Activated CD4-positive, alpha-beta T cell treated with anti-CD3 and anti-CD28 coated beads, Interleukin-2, Interleukin-6, amounts not matched to agents 100 ng/mL and 50 ng/mL, durations not matched to agents 16 hours and 8 hours (primary cell): ENCODE measurements at places on chromosomes 3 and 15.

DNA sequence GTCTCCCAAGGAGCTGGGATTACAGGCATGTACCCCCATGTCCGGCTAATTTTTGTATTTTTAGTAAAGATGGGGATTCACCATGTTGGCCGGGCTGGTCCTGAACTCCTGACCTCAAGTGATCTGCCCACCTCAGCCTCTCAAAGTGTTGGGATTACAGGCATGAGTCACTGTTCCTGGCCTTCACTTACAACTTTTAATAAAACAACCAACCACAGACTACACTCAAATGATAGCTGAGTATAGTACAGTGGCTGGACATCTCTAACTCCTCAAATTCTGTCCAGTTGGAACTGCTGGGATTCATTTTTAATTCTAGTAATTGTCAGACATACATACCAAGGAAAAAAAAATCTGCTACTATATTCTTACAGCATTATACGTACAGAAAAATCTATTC lies 71.0 kb downstream of the PBRM1 start:
- DNase-seq = no peak

DNA sequence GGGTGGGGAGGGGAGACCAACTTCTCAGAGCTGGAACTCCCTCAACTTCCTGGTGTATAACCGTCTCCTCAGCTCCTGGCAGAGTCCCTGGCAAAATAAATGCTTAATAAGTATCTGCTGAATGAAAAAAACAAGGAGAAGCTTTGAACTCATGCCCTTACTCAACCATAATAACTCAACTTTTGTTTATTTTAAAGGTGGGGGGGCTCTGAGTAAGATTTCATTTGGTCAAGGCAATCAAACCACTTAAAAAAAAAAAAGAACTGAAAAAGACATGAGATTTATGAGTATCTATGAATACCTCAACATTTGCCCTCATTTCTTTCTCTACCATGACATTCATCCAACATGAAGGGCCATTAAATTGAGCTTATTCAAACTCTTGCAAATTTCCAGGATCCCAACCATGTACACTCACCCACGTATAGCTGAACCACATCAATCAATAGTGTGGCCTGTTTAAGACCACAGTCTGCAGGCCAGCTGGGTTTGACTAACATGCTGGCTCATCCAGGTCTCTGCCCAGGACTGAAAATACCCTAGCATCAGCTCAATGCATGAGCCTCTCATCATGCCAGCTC lies 157.9 kb downstream of the FOXP1 start:
- DNase-seq = peak; percentile 13

DNA sequence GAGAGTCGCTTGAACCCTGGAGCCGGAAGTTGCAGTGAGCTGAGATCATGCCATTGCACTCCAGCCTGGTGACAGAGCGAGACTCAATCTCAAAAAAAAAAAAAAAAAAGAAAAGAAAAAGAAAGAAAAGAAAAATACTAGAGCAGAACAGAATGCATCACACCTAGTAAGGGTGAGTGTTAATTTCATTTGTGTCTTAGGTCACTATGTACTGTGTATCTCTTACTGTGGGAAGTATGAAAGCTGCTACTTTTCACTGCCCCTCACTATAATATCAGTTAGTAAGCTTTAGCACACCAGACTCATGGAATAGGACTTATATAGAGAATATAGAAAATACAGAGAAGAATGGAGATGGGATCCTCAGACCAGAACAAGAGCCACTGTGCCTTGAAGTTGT lies 45.9 kb upstream of the RASA2 start:
- no peak for DNase-seq

DNA sequence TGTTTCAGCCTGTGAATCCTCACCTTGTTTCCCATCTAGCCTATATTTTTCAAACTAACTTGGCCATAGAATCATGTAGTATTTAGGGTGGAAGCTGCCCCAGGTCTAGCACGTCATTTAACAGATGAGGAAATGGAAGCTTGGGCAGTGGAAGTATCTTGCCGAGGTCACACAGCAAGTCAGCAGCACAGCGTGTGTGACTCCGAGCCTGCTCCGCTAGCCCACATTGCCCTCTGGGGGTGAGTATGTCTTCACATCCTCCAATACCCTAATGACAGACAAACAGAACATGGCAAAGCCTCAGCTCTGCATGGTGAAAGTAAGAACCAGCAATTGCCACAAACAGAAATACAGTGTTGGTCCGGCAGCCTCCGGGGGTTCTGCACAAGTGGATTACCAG lies 2.2 kb upstream of the CCR5 start:
- peak; percentile 85 for DNase-seq

GRCh38 chr15:92421976-92422375 lies 28.3 kb downstream of the ST8SIA2 start:
- DNase-seq = no peak

DNA sequence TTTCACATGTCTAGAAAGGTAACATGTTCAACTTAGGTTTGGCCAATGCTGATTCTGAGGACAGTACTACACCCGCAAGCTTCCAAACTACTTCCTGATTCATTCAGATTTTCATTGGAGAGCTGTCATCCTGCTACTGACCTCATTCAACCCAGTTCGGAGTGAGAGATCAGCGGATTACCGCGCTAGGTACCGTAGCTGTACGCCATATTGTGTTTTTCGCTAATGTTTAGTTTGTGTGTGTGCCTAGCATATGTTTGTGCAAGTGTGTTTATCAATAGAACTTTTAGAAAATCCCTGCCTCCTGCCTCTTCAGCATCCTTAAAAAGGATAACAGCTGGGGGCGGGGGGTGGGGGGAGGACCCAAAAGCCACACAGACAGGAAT lies 1.1 kb downstream of the ZBTB20 start:
- peak; percentile 63 for DNase-seq

DNA sequence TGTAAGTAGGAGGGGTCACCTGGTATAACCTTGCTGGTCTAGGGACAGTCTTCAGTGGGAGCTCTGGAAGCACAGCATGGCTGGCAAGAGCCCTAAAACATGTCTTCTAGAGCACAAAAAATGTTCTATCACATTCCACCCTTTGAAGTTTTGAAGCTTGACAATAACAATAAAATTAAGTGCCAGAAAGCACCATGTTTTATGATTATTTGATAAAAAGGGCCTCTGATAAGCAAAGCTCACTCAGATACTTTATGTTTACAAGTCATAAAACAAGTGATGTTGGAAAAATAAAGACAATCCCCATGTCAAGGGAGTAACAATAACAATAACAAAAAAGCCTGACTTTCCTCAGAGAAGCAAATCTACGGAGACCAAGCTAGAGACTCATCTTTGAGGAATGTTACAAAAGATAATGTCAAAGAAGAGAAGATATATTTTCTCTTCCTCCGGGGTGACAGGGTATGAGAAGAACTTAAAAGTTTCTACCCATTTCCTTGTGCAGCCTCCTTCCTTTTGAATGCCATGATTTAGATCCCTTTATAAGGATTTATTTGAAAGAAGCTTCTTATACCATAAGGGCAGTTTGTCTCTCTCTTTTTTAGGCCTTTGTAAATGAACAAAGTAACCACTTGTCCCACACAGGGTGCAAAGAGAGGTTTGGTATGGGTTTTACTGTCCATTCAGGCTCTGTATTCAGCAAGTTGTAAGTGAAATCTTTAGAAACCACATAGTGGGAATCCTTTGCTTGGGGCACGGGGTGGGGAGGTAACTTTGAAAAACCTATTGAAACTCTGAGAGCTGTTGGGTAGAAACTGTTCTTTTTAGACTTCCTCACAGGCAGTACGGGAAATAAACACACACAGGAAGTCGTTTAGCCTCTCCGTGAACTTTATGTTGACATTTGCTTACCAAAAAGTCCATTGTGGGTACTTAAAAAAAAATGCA lies 109.6 kb upstream of the RBMS3 start:
- DNase-seq = peak; percentile 17

DNA sequence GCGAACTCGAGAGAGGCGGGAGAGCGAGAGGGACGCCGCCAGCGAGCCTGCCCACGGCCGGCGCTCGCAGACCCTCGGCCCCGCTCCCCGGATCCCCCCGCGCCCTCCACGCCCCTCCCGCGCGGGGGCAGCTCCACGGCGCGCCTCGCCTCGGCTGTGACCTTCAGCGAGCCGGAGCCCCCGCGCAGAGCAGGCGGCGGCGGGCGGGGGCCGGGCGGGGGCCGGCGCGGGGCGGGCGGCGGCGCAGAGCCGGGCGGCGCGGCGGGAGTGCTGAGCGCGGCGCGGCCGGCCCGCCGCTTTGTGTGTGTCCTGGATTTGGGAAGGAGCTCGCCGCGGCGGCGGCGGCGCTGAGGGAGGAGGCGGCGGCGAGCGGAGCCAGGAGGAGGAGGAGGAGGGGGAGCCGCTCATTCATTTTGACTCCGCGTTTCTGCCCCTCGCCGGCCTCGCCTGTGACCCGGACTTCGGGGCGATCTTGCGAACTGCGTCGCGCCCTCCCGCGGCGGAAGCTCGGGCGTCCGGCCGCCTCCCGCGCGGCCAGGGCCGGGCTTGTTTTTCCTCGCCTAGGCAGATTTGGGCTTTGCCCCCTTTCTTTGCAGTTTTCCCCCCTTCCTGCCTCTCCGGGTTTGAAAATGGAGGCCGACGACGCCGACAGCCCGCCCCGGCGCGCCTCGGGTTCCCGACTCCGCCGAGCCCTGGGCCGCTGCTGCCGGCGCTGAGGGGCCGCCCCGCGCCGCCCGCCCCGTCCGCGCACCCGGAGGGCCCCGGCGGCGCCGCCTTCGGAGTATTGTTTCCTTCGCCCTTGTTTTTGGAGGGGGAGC lies 524 bp downstream of the IGF1R start:
- DNase-seq = peak; percentile 30

DNA sequence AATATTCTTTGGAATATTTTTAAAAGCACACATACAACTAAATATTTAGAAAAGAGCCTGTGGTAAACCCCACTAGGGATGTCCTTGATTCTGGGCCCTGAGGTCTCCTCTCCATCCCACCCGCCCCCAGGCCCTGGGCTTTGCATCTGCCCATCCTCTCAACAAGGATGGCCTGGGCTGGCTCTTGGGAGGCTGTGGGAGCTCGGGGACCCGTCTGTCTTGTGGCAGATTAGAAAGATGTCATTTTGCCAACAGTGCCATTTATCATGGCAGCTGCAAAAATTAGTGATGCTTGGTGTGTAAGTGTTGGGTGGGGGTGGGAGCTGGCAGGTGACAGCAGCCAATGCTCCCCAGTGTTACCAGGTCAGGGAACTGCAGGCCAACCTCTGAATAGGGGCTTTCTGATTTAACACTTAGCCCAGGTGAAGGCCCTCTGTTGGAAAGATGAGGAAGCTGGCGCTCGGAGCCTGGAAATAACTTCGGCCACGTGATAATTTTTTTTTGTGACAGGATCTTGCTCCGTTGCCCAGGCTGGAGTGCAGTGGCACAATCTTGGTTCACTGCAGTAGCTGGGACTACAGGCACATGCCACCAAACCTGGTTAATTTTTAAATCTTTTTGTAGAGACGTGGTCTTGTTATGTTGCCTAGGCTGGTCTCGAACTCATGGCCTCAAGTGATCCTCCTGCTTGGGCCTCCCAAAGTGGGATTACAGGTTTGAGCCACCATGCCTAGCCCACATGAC lies 16.9 kb upstream of the CSPG4 start:
- no peak for DNase-seq

- no peak for DNase-seq
Measured at GRCh38 chr3:141491081-141491480, 4.3 kb downstream of the RASA2 start.

- no peak for DNase-seq
Measured at GRCh38 chr3:191263365-191263764, 64.3 kb downstream of the OSTN start.

- DNase-seq = peak; percentile 58
Measured at GRCh38 chr3:125585595-125586223, 9.6 kb downstream of the OSBPL11 start.

- peak; percentile 64 for DNase-seq
Measured at GRCh38 chr3:141000027-141000663, 51.0 kb upstream of the SPSB4 start.

DNA sequence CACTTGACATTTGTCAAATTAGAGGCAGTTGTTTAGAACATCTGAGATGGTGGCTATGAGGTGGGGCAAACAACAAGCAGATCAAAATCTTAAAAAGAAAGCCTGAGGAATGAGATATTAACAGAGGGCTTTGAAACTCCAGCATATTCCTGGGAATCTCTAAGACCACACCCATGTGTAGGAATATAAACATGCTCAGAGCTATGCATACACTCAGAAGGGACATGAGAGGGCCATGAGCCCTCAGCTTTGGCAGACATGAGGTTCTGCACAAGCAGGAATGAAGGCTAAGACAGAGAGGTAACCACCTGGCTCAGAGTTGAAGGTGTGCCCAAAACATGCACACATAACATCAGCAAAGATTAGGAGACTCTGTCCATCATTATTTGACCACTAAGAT lies 37.9 kb downstream of the ATP10A start:
- DNase-seq = no peak

- no peak for DNase-seq
Measured at GRCh38 chr15:43541785-43542184, 24.4 kb downstream of the MAP1A start.

DNA sequence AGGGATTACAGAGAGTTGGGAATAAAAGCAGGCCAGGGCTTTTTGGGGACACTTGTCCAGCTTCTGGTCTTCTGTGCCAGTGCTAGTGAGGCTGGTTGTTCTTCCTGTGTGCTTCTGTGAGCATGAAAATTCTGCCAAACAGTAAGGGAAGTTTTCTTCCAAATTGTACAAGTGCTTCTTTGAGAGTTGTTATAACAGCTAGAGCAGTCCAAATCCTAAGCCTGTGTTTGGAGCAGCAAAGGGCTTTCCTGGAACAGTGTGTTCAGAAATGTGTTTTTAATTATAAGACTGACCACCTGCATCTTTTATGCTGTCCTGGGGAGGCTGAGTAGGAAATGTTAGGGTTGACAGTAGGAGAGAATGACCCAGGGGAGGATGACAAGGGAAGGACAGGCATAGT lies 223.0 kb upstream of the P2RY1 start:
- no peak for DNase-seq

DNA sequence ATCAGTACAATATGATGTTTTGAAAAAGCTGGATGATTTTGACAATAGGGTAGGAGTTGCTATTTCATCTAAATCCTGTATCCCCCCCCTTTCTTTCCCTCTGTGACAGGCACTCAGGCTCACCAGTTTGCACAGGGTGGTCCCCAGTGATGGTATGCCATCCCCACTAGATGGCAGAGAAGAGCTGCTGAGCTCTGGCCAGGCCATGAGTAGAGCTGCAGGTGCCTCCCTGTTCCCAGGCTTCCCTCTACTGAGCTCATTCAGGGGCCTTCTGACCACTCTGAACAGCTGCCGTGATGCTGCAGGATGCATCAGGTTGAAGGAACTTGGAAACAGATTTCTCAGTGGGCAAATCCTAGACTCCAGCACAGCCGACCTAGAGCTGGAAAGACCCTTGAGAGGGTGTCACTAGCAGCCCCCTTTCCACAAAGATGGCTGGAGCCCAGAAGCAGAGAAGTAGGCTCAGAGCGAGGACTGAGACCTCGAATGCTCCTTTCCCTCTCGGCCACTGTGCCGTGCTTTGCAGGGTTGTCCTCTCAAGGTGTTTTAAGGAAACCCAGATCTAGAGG lies 45.1 kb downstream of the EFCAB12 start:
- DNase-seq = peak; percentile 59

- DNase-seq = peak; percentile 8
Measured at GRCh38 chr3:188656196-188656982, 502.4 kb downstream of the LPP start.
